Activated CD4-positive, alpha-beta T cell treated with anti-CD3 and anti-CD28 coated beads, Interleukin-2, amount 50 U/mL, for 4 hours (primary cell): ENCODE measurements at places on chromosomes 6 and 20.

DNA sequence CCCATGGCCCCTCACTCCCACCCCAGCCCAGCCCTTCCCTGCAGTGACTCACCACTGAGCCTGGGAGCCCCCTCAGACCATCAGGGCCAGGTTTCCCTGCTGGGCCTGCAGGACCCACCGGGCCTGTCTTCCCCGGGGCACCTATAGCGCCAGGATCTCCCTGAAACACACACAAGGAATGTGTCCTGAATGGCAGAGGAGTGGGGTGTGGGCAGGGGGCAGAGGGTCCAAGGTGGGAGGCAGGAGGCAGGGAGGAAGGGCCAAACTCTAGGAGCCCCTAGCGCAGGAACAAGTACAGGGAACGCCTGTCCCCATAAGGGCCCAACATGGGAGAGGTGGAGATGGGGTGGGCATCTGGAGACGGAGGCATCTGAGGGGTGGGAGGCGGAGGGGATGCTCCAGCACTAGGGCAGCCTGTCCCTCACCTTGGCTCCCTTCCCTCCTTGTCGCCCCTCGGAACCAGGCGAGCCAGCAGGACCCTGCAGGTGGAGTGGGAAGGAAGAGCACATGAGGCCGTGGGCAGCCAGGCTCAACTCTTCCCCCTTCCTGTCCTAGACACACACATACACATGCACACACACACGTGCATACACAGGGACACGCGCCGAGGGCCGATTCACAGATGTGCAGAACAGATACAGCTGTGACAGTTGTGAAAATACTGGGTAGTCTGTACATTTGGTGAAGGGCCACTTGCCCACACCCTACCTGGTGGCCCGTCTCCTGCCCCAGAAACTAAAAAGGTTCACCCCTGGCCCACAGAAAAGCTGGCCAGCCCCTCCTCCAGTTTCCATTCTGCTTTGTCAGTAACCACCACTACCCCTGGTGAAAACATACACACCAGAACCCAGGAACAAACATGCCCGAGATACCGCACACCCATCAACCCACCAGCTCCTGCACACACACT, 24.6 kb downstream of the COL11A2 start:
- no peak for DNase-seq

GRCh38 chr6:129882510-129883023, 21.5 kb upstream of the TMEM244 start:
- DNase-seq: no peak

- DNase-seq: no peak
Measured at GRCh38 chr6:52511572-52512151, 65.2 kb downstream of the TRAM2 start.

DNA sequence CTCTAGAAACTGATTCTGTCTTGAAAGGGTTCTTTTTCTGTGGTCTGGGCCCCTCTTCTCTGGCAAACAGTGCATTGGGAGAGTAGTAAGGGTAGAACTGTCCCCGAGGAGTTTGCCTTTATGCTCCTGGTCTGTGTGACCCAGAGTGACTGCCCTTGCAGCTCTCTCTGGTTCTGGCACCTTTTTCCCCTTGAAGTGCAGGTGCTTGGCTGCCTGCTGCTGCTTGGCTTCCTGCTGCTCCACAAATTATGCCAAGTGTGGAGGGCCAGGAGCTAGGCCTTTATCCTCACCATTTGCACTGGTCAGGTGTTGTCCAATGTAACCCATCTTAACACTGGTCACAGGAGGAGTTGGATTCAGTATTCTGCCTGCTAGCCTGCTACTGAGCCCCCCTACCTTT, 11.2 kb downstream of the KIZ start:
- no peak for DNase-seq

- no peak for DNase-seq
Measured at GRCh38 chr6:113595911-113596376, 261.2 kb upstream of the MARCKS start.
